ENCODE measurements at places on chromosomes 2 and 18. TPM values are rescaled to one million over a fixed set of nuclear protein-coding genes. Genes with fewer than 3 reads are reported as not detected.
A peak's percentile ranks its signal among the peaks of the same experiment; 100 is the strongest.

Gene ASXL3
- 0.07 TPM for total RNA-seq

Gene CAPN13
- total RNA-seq, result not detected

Gene TMEM169
- total RNA-seq, result 0.14 TPM

Gene UGT1A3
- total RNA-seq, result not detected

Gene FBXO36
- 2.0 TPM for total RNA-seq

Gene LOXL3
- 1.8 TPM for total RNA-seq

Gene KHK
- 2.1 TPM for total RNA-seq

DNA sequence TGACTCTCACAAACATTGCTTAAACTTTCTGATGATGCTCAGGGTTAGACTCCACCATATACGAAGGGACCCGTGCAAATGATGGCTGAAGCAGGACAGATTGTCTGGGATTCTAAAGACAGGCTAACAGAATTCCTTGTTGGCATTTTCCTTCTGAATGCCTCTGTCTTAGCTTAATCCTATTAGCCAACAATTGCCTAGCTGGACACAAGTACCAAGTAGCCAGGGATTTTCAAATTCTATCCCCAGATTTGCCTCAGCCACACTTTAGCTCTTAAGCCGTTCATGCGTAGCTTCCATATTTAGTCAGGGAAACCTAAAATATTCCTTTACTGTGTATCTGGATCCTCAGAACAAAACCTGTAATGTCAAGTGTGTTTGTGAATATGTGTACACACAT, 40.0 kb downstream of the COL4A3 start:
- DNase-seq, result no peak

DNA sequence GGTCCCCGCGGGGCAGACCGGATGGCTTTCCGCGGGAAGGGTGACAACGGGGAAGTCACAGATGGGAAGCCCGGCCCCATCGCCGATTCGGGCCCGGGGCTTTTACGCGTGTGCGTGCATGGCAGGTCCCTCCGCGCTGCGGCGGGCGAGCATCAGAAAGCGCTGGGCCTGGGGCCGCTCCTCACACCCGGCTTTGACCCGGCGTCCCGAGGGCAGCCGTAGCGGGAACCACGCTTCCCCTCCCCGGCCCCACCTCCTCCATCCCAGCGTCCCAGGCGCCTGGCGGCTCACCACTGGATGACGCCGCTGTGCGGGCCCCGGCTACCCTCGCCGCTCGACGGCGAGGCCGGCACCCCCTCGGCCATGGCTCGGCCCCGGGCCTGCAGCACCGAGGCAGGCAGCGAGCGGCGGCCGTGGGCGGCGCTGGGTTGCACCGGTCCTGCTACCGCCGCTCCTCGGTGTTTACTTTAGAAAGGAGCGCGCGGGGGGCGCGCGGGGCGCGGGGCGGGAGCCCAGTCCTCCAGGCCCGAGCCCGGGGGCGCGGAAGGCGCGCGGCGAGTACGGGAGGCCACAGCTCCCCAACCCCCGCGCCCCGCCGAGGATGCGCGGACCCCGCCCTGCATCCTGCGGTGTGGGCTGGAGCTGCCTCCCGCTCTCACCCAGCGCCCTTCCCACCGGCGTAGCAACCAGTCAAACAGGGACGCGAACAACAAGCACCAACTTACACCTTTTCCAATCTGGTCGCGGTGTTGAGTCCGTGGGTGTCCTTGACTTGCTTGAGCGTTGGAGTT, 806 bp downstream of the RFX8 start:
- DNase-seq, result no peak

DNA sequence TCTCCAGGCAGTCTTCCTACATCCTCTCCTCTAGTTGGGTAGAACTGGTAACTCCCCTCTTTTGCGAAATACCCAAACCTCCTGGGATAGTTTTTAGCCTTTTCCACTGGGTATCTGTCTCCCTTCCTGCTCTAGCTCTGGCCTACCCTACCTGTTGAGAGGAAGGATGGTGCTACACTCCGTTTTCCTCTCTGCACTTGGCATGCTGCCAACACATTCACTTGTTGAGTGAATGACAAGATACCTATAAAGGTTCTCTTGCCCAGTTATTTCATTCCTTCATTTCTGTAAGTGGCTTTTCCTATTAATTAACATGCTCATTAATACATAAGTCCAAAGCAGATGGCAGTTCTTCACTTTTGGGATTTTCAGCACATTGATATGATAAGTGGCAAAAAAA, 293.8 kb downstream of the CNTNAP5 start:
- no peak for DNase-seq

GRCh38 chr2:177930916-177931315, 141.7 kb downstream of the PDE11A start:
- no peak for DNase-seq

- DNase-seq, result no peak
Observed at GRCh38 chr2:213216461-213216860, 65.0 kb upstream of the IKZF2 start.

DNA sequence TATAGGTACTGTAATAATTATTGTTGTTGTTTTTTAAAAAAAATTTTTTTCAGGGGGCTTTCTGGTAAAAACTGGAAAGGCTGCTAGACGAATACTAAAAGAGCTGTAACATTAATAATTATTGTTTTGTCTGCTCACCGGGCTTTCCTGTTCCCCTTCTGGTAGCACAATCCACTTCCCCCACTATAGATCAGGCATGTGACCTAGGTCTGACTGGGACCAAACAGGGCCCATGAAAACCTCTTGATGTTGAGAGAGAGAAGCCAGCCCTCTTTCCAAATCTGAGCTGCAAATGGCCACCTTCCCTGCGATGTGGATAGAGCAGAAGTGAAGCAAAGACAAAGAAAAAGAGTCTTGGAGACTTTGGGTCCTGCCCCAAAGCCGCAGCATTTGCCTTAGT, 23.4 kb downstream of the SH2D6 start:
- DNase-seq, result no peak

- no peak for DNase-seq
Observed at GRCh38 chr2:189536830-189537229, 43.8 kb downstream of the SLC40A1 start.

GRCh38 chr2:164692114-164692513, 70.8 kb upstream of the GRB14 start:
- no peak for DNase-seq

- no peak for DNase-seq
Observed at GRCh38 chr18:36316246-36316645, 18.7 kb downstream of the FHOD3 start.

GRCh38 chr2:54830546-54830945, 107.1 kb downstream of the EML6 start:
- DNase-seq, result peak; percentile 1

DNA sequence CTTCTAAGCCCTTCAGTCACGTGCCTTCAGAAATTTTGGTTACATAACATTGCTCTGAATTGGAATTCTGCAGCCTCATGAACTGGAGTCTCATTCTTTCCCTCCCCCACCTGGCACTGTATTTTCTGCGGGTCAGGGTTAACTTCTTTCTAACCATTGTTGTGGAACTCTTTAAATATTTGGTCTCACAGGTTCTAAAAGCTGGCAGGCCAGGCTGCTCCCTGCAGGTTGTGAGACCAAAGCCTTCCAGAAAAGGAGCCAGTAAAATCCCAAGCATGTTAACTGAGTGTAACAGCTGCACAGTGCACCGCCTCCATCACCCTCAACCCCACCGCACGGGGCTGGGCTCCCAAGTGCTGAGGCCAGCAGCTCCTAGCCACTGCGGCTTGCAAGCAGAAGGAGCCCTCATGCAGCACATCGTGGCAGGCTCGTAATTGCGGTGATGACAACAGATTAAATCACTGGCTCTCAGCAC, 174.1 kb upstream of the ALPP start:
- DNase-seq, result no peak

DNA sequence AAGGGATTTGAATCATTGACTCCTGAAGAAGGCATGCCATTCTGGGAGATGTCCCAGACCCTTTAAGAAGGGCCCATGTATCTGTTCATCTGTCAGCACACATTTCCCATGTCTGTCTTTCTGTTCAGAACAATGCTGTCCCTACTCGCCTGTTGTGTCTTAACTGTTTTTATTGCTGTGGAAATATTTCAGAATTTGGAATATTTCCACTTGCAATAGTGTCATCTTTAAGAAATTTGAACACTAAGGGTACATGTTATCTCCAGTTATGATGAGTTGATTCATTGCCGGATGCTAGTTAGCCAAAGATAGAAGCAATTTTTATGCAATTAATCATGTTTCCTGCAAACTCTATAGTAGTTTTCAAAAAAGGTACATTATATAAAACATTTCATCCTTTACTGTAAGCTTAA, 36.9 kb upstream of the NT5C1B start:
- no peak for DNase-seq

- DNase-seq, result no peak
Observed at GRCh38 chr18:78422336-78422735, 557.3 kb upstream of the SALL3 start.

- no peak for DNase-seq
Observed at GRCh38 chr2:149188291-149188690, 142.1 kb upstream of the LYPD6 start.

GRCh38 chr18:35862119-35862640, 110.3 kb upstream of the RMP24 start:
- no peak for DNase-seq

DNA sequence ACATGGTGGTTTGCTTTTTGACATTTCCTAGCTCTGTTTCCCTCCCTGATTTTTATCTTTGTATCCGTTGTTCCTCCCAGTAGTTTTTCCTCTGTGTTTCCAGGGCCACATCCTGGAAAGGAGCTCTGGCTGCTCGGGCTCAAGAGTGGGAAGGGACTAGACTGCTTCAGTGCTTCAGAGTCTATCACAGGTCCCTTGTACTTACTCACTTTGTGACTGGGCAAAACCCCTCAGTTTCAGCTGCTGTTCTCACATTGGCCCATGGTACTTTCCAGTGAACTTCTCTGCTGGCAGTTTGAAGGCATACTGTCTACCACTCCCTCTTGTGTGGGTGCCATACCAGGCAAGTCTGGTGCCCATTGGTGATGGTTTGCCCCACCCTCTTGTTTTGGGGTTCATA, 7.5 kb upstream of the STAMBP start:
- DNase-seq, result no peak

GRCh38 chr2:70768590-70769085, 638 bp upstream of the ADD2 start:
- DNase-seq, result no peak

DNA sequence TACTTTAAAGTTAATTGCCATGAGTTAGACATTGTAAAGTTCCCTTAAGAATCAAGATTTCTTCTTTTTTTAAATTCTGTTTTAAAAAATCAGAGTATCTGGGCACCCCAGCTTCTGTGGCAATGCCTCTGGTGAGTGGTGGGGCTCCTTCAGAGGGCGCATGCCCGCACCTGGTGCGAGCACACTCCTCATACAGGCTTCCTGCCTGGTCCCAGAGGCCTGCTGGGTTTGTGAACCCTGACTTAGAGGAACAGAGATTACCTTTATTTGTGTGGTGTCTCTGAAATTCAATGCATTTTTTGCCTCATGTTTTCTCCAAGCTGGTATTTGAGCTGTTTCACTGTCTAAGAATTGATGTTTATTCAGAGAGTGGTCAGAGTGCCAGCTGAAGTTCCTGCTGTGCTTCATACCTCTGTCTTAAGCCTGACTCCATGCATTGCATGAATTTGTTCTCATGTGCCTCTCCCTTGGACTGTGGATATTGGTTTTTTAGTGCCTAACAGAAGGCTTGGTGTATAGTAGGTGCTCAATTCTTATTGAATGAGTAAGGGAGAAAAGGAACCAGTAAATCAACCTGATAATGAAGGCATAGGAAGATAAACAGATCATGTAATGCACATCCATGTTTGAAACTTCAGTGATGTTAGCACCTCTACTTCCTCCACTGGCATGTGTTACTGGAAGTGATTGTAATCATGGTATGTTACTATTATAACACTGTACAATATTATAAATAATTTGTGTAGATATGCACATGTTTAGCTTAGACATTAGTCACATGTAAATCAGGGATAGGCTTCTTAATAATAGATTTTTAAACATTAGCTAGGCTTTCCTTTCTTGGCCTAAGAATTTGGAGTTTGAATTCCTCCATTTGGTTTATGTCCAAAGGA, 29.0 kb downstream of the PHLPP1 start:
- DNase-seq, result no peak

GRCh38 chr2:214652473-214652872, 157.0 kb downstream of the BARD1 start:
- no peak for DNase-seq

DNA sequence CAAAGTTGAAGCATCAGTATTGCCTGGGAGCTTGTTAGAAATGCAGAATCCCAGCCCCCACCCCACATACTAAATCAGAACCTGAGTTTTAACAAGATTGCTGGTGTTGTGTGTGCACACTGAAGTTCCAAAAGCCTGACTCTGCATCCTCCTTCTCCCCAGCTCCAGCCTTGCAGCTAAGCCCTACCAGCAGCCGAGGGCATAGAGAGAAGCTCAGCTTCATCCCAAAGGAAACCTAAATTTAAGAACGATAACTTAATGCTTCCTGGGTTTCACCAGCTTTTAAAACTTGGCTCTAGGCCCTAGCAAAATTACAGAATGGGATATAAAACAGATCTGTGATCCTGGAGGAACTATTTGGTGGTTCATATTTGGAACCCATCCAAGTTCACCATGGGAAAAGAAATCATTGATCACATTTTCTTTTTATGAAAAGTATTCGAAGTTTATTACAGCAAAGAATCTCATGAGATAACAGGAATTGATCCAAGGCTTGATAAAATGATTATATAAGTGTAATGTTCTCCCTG, 11.1 kb downstream of the SMYD1 start:
- DNase-seq, result no peak

GRCh38 chr18:13374468-13375301, 156.1 kb downstream of the LDLRAD4 start:
- DNase-seq, result no peak
